ENCODE measurements at places on chromosomes 2 and 18.

- DNase-seq, result no peak
Observed at GRCh38 chr2:70008290-70008689, 46.9 kb upstream of the ASPRV1 start.

GRCh38 chr2:199018826-199019225, 438.9 kb downstream of the SATB2 start:
- DNase-seq, result no peak

DNA sequence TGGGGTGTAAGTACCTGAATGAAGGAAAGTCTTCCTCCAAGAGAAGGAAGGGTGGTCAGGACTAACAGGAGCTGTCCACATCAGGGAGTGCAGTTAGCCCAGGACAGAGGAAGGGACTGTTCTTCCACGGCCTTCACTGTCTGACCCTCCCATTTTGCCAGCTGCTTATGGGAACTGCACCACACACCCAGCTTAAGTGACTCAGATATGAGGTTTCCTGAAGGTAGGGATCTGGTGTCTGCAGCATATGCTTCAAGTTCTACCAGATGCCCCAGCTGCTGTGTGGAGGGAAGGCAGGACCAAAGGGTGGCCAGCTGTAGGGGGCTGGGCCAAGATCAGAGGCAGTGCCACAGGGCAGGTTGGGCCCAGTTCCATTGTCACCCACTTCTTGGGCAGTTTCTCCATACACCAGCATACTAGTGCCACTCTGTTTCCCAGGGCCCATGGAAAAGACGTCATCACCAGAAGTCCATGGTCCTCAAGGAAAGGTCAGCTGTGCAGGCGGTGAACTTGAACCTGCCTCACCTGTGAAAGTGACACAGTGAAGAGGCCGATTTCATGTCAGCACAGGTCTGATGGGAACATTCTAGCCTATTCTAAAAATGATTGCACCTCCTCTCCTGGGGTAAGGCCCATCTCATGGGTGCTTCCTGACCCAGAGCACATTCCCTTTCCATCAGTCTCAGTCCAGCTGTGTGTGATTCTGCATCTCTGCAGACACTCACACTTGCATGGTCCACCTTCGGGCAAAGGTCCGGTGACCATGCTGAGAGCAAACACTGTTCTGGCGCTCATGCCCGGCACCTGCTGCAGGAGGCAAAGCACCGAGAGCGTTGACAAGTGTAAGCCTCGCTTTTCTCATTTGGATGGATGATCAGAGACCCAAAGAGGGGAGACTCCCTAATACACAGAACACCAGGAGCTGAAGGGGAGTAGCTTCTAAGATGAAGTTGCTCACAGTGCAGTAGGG, 68.0 kb downstream of the ACAA2 start:
- no peak for DNase-seq

DNA sequence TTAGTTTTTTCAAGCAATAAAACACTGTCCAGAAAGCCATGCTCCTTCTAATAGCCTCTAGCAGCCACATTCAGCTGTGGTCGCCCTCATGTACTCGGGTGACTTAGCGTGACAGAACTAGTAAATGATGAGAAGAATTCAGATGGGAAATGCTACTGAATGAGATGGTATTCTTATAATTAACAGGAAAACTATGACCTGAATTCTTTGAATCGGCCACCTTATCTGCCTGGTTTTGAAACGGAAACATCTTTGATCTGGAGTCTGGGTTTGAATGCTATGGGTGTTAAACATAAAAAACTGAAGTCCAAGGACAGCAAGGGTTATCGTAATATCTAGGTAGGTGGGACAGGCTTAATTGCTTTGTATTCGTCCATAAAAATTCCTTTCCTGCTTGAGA, 138.8 kb upstream of the DNMT3A start:
- no peak for DNase-seq

- DNase-seq, result no peak
Observed at GRCh38 chr2:216474925-216475670, 23.5 kb upstream of the RPL37A start.

- no peak for DNase-seq
Observed at GRCh38 chr18:39591649-39592048, 2026.1 kb upstream of the CELF4 start.

DNA sequence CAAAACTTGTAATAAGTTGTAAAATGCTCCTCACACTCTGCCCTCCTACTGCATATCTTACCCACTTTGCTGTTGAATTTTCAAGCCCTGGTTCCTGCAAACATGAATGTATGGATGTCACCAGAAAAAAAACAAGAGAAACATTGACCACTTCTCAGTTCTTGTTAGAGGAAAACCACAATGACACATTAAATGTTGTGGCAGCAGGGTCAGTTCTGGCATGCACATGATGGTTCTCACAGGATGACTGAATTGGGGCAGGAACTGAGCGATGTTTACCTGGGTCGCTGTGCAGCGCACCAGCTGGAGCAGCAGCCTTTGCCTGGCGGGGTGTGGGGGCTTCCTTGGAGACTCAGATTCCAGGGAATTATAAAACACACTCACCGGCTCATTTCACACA, 14.0 kb upstream of the PRKCE start:
- peak; percentile 67 for DNase-seq

DNA sequence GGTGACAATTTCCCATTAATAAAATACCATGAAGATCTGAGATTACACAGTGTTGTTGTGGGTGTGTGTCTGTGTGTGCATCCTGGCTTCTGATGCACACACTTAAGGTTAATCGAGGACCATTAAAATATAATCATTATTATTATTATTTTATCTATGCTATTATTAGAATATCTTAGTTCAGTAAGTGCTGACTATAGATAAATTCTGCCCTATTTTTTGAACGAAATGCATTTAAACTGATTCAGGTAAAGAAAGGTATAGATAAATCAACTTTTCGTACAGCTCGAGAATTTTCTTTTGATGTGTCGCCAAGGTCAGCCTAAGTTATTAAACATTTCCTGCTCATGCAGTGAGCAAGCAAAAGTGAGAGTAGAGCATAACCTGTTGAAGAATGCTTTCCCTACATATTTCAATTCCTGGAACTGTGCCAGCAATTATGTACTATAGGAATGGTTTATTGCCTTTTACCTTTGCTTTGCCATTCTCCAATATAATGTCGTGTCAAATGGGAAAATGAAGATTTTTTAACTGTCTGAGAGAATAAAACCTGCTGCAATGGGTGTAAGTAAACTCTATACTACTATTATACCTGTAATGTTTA, 25.8 kb downstream of the KCNJ3 start:
- DNase-seq, result no peak

DNA sequence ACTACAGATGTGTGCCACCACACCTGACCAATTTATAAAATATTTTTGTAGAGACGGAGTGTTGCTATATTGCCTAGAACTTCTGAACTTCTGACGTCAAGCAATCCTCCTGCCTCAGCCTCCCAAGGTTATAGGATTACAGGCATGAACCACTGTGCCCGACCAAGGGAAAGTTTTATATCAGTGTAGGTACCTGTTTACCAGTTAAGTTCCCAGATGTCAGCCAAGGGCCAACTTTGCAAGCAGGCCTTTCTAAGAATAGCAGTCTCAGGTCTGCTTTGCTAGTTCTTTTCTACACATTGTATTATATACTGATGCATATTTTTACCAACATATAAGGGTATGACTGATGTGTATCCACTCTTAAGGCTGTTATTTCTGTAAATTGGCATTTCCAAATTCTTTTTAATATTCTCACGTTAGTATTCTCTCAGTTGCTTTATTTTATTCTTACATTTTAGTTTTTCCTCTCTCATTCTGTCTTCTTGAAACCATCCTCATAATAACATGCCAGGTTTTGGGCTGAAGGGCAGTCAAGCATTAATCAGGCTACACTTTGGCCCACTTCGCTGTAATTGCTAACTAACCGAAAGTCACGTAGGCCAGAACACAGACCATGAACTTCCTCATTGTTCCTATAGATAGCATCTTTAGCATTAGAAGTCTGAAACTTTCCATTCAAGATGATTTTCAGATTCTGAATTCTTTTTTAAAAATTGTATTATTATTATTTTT, 25.0 kb upstream of the CXXC1 start:
- peak; percentile 5 for DNase-seq

GRCh38 chr18:37551846-37552245, 13.8 kb downstream of the CELF4 start:
- DNase-seq, result no peak

DNA sequence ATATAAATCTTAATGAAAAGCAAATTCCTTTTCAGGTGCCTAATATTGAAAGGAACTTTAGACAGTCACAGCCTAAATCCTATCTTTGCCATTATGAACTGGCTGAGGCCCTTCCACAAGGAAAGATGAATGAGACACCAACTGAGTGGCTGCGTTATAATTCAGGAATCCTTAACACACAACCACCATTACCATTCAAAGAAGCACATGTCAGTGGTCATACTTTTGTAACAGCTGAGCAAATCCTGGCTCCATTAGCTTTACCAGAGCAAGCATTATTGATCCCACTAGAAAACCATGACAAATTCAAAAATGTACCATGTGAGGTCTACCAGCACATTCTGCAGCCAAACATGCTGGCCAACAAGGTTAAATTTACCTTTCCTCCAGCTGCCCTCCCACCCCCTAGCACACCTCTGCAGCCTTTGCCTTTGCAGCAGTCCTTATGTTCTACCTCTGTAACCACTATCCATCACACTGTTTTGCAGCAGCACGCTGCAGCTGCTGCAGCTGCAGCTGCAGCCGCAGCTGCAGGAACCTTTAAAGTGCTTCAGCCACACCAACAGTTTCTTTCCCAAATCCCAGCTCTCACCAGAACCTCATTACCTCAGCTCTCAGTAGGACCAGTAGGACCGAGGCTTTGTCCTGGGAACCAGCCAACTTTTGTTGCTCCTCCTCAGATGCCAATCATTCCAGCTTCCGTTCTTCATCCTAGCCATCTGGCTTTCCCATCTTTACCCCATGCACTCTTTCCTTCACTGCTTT, 340.1 kb downstream of the ZNF804A start:
- no peak for DNase-seq

DNA sequence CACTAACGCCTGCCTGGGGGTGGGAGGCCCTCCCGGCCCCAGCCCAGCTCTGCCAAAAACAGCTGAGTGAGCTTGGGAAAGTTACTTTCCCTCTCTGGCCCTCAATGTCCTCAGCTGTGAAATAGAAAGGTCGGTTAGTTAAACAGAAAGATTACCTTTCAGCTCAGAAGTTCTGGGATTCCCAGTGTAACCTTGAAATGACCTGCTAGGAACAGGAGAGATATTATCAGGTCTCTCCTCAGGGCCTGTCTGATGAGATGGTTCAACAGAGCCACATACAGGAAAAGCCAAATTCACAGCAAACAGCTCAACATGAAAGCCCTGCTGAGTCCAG, 68.8 kb downstream of the LBH start:
- DNase-seq, result no peak

GRCh38 chr2:174066871-174067270, 101.7 kb upstream of the SP3 start:
- no peak for DNase-seq

GRCh38 chr2:102048465-102048864, 56.7 kb downstream of the IL1R2 start:
- DNase-seq, result no peak

DNA sequence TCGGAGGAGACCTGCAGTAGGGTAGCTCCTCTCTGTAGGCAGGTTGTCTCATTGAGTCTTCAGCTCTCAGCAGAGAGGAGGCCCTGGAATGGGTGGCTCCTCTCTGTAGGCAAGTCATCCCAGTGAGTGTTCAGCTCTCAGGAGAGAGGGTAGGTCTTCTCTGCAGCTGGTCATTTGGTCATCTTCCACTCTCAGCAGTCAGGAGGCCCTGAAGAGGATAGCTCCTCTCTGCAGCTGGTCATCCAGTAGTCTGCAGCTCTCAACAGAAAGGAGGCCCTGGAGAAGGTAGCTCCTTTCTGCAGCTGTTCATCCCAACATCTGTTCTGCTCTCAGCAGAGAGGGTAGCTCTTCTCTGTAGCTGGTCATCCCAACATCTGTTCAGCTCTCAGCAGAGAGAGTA, 26.0 kb upstream of the RUFY4 start:
- no peak for DNase-seq

DNA sequence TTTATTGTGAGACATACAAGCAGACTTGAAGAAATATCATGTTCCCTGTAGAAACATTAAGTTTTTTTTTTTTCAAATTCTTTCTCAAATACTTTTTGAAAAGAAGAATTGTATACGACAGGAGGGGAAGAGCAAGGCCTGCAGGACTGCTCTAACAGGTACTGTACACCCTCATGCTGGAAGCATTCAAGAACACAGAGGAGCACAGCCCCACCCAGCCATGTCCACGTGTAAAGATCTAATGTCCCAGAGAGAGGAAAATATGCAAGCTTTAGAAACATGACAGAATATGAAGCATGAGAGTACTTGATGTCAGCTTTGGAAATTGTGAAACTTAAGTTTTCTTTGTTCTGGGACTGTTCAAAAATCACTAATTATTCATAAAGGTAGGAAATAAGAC, 191.6 kb downstream of the TTC32 start:
- no peak for DNase-seq

DNA sequence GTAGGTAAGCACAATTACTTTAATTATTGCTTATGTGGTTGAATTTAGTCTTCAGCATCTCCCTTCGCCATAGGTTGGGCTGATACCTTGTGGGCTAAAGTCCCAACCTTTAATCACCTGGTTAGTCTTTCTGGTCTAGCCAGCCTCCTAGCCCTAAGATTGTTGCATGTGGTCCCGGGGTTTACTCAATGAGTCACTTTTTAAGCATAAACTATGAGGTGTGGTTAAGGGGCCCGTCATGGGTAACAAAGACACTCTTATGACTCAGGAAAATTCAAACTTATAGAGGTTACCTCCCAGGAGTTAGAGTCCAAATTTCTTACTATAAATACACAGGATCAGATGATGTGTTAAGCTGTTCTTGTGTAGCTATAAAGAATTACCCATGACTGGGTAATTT, 841.6 kb downstream of the TRIB2 start:
- DNase-seq, result peak; percentile 67

DNA sequence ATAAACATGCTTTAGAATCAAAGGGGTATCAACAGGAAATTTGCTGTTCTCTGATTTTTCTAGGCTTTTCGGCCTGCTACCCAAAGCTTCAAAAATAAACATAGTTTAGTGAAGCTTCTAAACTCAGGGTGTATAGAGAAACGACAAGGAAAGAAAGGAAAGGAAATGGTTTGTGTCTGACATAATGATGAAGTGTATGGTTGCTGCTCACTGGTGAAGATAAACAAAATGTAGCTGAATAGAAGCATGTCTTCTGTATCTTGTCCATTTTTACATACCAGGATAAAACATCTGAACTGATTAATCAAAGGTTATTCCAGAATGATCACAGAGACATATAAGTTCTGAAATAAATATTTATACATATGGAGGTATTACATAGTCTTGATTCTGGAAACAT, 1324.6 kb upstream of the NRXN1 start:
- no peak for DNase-seq

GRCh38 chr2:160660741-160661140, 167.1 kb upstream of the RBMS1 start:
- DNase-seq, result no peak

GRCh38 chr18:58344861-58345463, 283.9 kb downstream of the ALPK2 start:
- no peak for DNase-seq

Measured in kidney epithelial cell (primary cell).